ENCODE measurements at places on chromosomes 5 and 9.
A peak's percentile ranks its signal among the peaks of the same experiment; 100 is the strongest.

DNA sequence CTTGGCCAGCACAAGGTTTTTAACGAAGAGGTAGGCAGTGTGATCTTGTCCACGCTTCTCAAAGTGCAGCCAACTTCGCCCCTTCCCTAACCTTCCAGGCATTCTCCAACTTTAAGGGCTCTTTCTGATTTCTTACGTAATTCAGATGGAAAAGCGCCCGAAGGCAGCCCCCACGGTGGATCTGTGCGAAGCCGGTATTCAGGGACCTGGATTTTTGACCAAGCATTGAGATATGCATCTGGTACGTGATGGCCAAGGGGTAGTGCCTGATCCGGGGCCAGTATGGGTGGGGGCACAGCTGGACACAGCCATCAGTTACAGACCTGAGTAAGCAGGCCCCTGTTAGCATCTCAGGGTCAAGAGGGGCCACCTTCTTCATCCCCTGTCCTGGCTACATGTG, 80.0 kb downstream of the AMBP start:
- peak; percentile 12 for DNase-seq

GRCh38 chr5:159817262-159818029, 98.8 kb upstream of the ADRA1B start:
- DNase-seq, result no peak

GRCh38 chr5:55894135-55894534, 43.0 kb downstream of the IL31RA start:
- no peak for DNase-seq

GRCh38 chr5:68240202-68240601, 24.6 kb downstream of the PIK3R1 start:
- DNase-seq, result no peak

DNA sequence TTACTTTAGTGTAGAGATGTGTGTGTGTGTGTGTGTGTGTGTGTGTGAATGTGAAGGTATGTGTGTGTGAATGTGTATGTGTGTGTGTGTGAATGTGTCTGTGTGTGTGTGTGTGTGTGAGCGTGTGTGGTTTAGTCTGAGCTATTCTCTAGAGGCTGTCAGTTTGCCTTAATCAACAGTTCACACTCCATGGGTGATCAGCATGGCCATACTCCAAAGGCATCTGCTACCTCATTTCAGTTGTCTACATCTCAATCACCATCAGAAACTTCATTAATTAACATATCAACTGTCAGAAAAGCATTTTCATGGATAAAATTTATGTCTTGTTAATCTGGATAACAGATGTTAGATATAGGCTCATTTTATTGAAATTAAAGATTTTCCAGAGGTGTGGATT, 103.1 kb upstream of the PTPN3 start:
- no peak for DNase-seq

GRCh38 chr5:93573354-93574351, 7.4 kb downstream of the NR2F1-AS1 start:
- DNase-seq, result no peak

GRCh38 chr9:72937545-72937944, 15.3 kb downstream of the ALDH1A1 start:
- no peak for DNase-seq

GRCh38 chr9:69445251-69445650, 120.2 kb downstream of the ENTREP1 start:
- DNase-seq, result no peak

- no peak for DNase-seq
Observed at GRCh38 chr5:116861097-116861496, 286.5 kb upstream of the SEMA6A start.

DNA sequence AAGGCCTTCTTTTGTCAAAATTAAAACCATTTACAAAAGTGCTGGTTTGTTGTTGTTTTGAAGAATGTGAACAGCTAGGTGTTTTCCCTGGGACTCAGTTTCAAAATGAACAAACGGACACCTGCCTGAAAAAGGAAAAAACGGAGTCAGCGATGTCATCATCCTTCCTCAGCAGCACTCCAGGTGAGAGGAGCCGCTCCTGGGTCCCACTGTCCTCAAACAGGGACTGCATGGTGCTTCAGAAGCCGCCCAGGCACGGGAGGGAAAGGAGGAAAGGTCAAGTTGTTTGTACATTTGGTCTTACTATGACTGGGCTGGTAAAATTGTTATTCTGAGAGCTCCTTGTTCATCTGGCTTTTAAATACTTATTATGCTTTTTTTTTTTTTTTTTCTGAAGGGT, 69.0 kb upstream of the ZSWIM6 start:
- DNase-seq, result no peak

- DNase-seq, result no peak
Observed at GRCh38 chr5:56310711-56311204, 77.6 kb upstream of the ANKRD55 start.

- no peak for DNase-seq
Observed at GRCh38 chr9:17171309-17172094, 36.7 kb downstream of the CNTLN start.

- no peak for DNase-seq
Observed at GRCh38 chr9:120909904-120910303, 16.7 kb downstream of the TRAF1 start.

- DNase-seq, result no peak
Observed at GRCh38 chr5:173315495-173316338, 12.5 kb downstream of the STC2 start.

- no peak for DNase-seq
Observed at GRCh38 chr9:137271696-137272076, 5.8 kb upstream of the TOR4A start.

GRCh38 chr9:25322142-25322541, 356.1 kb downstream of the TUSC1 start:
- DNase-seq, result no peak

DNA sequence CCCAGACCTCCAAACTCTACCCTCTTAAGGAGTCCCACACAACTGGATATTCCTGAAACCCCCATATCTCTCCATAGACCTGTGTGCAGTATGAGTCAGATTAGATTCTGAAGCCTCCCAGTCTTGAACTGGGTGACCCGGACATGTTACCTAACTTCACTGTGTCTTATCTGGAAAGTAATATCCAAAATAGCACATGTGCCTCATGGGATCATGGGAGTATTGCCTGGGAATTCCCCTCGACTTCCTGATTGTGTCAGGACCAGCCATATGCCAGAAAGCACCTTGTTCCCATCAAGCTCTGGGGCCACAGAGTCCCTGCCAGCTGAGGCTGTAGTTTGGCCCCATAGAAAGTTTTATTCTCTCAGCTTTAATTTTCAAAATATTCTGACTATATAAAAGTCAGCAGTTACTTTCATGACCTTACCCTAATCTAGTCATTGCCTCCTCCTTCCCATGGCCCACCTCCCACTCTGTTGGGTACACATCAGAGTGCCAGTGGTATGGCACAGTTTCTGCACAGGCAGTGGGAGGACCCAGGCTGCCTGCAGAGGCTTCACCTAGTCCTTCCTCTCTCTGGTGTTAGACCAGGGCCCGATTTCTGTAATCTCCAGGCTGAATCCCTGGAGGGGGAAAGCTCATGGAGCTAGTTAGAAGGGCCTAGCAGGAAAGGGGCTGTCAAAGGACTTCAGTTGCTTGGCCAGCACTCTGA, 19.5 kb upstream of the B4GALT1 start:
- DNase-seq, result no peak

DNA sequence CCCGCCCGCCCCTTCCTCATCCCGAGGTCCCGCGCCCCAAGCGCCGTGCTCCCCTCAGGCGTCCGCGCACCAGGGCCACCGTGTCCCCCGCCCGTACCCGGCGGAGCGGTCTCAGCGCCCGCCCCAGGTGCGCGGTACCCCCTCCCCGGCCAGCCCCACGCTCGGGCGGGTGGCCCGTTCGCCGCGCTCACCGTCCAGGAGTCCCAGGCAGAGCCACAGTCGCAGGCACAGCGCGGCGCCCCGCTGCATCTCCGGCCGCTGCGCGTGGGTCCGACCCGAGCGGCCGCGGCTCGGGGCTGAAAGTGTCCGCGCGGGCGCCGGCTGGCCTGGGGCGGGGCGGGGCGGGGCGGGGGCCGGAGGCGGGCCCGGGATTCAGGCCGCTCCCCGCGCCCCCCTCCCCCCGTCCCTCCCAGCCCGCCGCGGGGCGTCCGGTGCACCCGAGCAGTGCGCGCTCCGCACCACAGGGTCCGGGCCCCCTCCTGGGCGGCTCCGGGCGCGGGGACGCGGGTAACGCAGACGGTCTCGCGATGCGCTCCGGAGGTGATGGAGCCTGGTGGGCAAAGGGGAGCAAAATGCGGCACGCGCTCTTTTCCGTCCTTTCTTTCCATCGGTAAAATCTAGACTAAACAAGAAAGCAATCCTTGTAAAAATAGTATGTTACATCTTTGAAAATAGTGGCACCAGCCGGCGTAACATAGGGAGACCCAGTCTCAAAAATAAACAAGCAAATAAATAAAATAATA, at the start of gene FLT4:
FLT4 (minus strand) TSS at position 304 of the 743 bp plus-strand sequence; CDS start at position 249, 55 bp downstream.
- no peak for DNase-seq

DNA sequence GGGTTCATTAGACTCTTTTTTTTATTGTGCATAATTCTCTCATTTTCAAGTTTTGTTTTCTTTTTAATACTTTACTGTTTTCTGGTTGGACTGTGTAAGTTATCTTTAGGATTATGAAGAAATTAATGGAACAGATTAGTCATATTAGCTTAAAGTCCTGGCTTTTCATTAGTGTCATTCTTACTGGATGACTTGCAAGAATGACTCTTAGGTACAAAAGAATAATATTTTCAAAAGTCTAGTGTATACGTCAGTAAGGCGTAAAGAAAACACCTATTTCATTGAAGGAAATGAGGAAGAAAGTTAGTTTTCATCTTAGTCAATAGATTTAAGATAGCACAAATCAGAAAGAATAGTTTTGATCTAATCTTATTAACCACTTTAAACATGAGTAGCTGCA, 20.4 kb downstream of the UHRF2 start:
- DNase-seq, result no peak

Measured in H9 (cell line).